ENCODE measurements at places on chromosomes 1 and 21.
A peak's percentile ranks its signal among the peaks of the same experiment; 100 is the strongest.

DNA sequence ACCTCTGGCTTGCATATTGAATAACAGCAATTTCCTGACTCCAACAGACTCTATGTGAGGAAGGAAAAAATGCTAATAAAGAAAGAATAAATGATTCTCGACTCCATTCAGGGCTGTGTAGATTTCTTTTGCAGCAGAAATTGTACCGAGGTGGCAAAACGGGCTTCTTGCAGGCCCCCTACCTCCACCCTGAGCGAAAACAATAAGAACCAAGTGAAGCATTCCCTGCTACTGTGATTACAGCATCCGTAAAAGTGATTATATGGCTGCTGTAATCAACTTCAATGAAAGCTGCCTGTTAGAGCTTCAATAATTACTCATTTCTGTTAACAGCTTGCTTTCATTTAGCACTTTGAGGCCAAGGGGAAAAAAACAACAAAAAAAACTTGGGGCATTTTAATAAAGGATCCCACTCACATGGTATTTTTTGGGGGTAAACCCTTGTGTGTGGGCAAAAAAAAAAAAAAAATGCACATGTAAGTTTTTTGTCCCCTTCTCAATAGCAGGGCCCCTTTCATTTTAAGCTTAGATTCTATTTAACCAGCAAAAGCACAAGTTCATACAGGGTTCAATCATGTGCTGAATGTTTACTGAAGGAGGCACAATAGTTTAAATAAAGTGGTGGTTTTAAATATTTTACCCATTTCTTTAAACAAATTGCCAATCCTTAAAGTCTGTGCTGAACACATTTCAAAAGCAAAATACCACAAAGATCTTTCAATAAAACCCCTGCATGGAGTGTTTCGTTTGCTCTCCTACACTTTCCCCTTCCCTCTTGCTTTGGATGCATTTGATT lies 271.6 kb downstream of the LMO4 start:
- no peak for DNase-seq

GRCh38 chr1:243313635-243314536 lies 58.0 kb downstream of the SDCCAG8 start:
- DNase-seq = no peak

GRCh38 chr21:20451046-20451445 lies 547.2 kb upstream of the NCAM2 start:
- no peak for DNase-seq

GRCh38 chr1:232484856-232485255 lies 145.1 kb downstream of the SIPA1L2 start:
- no peak for DNase-seq

DNA sequence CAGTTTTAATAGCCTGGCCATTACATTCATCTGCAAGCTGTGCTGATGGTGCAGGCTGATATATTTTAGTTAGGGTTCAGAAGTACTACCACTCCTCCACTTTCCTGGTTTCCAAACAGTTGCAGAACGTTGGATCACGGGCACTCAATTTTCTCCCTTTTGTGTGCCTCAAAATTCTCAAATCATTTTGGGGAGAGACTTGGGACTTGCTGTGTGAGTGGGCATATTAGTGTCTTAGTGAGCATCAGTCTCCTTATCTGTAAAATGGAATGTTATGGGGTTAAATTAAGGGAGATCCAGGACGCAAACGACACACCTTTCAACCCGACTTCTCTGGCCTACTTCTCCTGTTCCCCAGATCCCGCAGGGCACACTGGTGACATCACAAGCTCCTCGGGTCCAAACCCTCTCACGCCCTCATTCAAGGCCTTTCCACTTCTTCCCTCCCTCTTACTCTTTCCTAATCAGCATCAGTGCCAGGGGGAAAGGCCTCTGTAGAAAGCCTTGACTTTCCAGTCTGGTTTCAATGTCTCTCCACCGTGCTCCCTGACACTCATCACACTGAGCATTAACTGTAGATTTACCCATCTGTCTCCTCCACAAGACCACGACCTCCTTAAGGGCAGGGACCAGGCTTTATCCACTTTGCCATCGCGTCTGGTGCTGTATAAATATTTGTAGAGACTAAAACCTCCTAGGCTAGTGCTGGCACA lies 1.2 kb downstream of the PIGP start:
- no peak for DNase-seq

- no peak for DNase-seq
Observed at GRCh38 chr1:17732475-17732874, 22.7 kb upstream of the ACTL8 start.

DNA sequence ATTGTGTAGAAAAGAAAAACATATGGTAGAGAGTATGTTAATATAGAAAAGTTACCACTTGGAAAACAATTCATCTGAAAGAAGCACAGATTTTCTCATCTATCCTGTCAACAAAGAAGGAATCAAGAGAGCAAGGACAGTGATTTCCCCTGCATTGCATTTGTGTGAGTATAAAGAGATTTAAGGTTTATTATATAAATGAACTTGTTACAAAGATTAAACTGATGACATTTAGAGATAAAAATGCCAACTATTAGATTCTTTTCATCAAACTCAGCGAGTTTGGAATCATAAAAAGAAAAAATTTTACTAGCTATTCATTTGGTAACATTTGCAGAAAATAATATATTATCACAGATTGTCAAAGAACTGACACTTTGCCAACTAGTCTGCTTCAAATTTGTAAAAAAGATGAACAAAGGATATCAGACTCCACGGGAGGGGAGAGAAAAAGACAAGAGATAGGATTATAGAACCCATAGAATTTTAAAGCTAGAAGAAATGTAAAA lies at the start of gene RGS21:
TSS of gene RGS21 (plus strand) at position 51 of the 509 bp plus-strand sequence. CDS start 26,045 bp downstream, outside the sequence.
- no peak for DNase-seq

- DNase-seq = no peak
Observed at GRCh38 chr1:102834688-102835320, 273.5 kb downstream of the COL11A1 start.

DNA sequence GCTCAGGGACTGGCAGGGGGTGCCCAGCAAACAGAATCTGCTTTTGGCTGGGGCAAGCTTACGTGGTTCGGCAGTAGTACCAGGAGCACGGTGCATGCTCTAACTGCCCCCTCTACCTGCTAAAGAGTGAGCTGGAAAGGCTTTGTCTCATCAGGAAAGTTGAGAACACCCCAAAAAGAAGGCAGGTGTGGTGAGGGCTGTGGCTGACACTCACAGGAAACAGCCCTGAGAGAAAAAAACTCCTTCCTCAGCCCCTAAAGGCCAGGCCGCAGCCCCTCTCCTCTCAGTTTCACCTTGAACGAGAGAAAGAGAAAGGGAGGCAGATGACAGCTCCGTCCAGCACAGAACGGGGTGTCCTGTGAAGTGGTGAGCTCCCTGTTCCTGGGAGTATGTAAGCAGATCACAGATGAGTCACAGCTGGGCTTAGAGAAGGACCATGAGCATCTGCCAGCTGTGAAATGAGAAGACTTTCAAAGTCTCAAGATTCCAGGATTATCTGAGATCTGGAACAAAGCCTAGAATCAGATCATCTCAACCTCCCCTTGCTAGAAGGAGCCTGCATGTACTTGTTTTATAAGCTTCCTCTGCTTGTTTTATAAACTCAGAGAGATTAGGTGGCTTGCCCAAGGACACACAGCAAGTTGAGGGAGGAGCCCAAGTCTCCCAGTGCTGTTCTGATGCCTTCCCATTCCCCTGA lies 13.4 kb downstream of the LAPTM5 start:
- no peak for DNase-seq

- DNase-seq = no peak
Observed at GRCh38 chr1:245571815-245572294, 417.1 kb downstream of the KIF26B start.

- DNase-seq = peak; percentile 66
Observed at GRCh38 chr1:185317886-185318310, 855 bp upstream of the IVNS1ABP start.

- DNase-seq = no peak
Observed at GRCh38 chr1:180636138-180636537, 4.3 kb downstream of the XPR1 start.

DNA sequence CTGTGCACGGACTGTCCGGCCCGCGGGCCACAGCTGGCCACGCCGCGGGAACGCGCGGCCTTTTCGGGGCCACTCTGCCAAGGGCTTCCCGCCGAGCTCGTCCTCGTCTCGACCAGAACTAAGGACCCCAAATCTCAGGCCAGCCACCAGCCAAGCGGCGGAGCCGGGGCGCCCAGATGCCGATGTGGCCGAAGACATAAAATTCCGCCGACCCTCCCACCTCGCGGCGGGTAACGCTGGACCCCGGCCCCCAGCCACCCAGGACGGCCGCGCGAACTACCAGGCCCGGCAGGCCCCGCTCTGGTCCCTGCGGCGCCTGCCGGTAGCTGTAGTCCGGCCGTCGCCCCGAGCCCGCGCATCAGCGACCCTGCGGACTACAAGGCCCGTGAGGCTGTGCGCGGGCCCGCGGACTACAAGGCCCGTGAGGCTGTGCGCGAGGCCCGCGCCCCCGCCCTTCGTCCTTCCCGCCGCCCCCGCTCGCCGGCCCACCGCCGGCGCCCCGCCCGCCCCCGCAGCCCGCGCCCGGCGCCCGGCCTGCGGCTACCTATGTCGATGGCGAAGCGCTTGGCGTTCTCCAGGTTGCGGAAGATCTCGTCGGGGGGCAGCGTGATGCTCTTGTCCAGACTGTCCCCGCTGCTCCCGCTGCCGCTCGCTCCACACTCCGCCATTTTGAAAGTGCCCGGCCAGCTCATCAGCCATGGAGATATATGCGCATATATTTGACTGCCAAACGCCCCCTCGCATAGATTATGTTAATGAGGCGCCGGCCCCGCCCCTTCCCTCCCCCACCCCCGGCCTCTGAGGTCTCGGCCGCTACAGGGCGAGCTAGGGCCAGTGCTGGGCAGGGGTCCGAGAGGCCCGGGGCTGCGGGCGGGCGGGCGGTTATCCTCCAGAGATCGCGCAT lies at the start of gene PANK4:
TSS of gene PANK4 (minus strand) at position 677 of the 904 bp plus-strand sequence. CDS start at position 668, 9 bp downstream.
- DNase-seq = peak; percentile 83

- peak; percentile 39 for DNase-seq
Observed at GRCh38 chr21:45080639-45081414, 6.4 kb downstream of the ADARB1 start.

- no peak for DNase-seq
Observed at GRCh38 chr1:233662575-233663304, 48.8 kb downstream of the KCNK1 start.

DNA sequence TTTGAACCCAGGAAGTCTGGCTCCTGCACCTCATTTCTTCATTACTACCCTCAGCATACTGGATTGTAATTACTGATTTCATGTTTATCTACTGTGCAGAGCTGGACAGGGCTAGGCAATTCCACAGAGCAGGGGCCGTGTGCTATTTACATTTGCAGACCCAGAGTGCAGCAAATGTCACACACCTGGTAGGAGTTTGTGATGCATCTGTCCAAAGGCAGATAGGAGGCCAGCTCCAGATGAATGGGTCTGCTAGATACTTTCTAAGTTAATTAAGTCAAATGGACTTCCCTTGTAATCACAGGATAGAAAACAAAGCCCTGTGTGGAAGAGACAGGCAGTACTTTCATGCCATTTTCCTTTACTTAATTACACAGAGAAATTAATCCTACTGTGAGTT lies 46.2 kb downstream of the PGBD5 start:
- no peak for DNase-seq

GRCh38 chr21:26194811-26195251 lies 24.3 kb upstream of the APP start:
- DNase-seq = no peak

DNA sequence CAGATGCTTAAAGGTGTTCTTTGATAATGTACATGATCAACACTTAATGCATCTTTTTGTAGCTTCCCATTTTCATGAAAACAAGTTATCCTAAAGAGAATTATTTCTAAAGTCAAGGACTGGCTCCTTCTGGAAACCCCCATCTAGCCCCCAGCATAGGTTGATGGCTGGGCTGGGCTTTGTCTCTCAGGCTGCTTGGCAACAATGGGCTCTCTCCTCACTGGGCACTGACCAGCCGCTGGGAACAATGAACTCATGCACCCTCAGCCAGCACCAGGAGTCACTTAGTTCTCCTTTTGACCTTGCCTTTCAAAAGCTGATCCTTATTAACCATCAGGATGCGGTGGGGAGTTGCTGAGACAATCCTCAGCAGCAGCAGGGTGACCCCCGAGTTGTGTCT lies 293.0 kb upstream of the PLXNA2 start:
- no peak for DNase-seq

DNA sequence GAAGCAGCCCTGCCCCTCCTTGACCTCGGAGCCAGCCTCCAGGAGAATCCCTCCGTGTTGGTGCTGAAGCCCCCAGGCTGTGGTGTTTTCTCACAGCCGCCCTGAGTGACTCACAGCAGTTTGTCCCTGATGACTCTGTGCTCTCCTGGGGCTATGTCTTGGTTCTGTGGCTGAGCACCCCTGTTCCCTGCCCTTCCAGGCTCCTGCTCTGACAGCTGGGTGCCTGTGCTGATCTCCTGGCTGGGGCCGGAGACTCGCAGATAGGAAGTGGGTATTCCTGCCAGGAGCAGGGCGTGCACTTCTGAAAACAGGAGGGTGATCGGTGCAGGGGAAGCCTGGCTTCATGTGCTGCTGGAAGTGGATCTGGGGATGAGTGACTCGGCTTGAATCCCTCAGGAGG lies 34.5 kb downstream of the POFUT2 start:
- DNase-seq = no peak

DNA sequence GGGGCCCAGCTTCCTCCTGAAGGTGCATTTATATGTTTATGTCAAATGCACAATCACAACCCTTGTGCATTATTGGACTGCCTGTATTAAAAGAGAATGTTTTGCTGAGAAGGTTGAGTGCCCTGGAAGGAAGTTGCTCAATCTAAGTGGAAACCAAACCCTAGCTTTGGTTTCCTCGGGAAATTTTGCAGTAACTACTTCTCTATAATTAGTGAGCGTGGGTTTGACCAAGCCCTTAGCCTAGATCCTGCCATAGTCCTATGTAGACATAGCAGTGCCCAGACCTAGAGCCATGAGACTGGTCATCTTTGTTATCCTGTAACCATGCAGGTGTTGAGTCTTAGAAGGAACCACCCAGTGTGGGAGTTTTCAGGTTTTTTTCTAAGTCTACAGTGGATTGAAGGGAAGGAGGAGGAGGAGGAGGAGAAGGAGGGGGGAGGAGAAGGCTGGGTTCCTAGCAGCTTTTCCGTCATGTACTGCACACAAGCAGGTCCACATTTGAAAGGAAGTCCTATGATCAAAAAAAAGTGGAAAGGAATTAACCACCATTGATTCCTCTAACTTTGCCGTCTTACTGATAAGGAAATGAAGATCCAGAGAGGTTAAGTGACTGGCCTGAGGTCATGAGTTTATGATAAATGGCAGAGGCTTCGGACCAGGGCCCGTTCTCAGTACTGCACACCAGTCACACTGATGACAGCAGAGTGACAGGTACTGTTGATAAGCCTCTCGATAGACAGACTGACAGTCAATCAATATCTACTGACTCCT lies 72.2 kb upstream of the LYST start:
- DNase-seq = no peak

DNA sequence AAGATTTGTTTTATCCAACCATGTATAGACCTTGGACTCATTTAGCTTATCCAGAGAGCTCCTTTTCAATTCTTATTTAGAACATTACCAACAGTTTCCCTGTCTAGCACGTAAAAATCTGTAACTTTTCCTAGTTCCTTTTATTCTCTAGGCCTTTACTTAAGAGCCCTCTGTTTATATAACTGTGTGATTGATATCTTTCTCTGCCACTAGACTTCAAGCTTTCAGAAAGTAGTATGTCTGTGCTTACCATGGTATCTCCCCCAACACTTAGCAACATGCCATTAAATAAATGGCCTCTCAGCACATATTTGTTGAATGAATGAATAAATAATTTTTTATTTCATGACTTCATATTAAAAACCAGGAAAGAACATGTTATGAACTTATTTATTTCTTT lies 209.4 kb downstream of the PTPRC start:
- DNase-seq = no peak
